ENCODE measurements at places on chromosomes 2 and 18.

- DNase-seq: no peak
Measured at GRCh38 chr2:185796758-185797157, 58.2 kb downstream of the FSIP2 start.

DNA sequence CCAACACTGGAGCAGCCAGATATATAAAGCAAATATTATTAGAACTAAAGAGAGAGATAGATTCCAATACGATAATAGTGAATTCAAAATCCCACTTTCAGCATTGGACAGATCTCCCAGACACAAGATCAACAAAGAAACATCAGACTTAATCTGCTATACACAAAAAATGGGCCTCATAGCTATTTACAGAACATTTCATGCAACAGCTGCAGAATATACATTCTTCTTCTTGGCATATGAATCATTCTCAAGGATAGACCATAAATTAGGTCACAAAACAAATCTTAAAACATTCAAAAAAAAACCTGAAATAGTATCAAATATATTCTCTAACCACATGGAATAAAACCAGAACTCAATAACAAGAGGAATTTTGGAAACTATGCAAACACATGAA, 23.8 kb upstream of the BAZ2B start:
- no peak for DNase-seq

DNA sequence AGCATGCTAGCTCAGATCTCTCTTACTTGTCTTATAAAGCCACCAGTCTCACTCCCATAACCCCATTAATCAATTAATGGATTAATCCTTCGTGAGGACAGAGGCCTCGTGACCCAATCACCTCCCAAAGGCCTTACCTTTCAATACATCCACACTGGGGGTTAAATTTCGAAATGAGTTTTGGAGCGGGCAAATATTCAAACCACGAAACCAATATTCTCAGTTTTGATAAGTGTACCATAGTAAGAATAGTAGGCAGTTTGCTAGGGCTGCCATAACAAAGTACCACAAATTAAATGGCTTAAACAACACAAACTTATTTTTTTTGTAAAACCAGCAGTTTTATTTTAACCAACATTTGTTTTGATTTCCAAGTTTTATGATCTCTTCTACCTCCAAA, 15.2 kb downstream of the HIBCH start:
- DNase-seq: no peak

GRCh38 chr18:37563931-37564392, 1.6 kb downstream of the CELF4 start:
- peak; percentile 68 for DNase-seq

DNA sequence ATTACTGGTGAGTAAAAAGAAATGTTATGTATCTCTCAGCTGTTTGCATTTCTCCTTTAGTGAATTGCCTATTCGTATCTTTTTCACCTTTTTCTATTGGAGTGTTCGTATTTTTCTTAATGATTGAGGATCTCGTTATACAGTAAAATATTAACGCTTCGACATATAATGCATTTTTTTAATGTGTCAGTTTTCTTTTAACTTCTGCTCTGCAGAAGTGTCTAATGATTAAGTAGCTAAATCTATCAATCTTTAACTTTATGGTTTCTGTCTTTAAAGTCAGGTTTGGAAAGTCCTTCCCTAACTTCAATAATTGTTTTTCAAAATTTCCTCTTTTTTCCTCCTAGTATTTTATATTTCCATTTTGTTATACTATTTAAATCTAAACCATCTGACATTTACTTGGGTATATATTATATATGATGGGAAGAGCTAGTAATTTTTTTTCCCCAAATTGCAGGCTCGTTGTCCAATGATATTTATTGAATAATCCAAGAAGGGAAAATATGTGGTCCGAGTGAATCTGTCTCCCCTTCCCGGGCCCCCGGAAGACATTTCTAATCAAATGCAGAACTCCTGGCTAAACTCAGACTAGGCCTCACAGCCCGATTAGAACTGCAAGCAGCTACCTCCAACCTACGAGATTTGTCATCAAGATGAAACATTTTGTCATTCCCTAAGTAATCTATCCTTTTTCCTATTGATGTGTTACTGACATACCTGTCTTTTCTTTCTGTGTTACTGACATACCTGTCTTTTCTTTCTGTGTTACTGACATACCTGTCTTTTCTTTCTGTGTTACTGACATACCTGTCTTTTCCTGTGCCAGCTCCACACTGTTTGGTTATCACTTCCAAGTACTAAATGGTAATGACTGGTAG, 17.2 kb downstream of the PCBP1 start:
- no peak for DNase-seq

Measured in NCI-H748 treated with DMSO at 0.1 percent for 48 hours (cell line).